GM20000 (cell line): ENCODE measurements at places on chromosomes 3 and 15.

- no peak for DNase-seq
Observed at GRCh38 chr3:36957862-36958686, 13.2 kb upstream of the TRANK1 start.

DNA sequence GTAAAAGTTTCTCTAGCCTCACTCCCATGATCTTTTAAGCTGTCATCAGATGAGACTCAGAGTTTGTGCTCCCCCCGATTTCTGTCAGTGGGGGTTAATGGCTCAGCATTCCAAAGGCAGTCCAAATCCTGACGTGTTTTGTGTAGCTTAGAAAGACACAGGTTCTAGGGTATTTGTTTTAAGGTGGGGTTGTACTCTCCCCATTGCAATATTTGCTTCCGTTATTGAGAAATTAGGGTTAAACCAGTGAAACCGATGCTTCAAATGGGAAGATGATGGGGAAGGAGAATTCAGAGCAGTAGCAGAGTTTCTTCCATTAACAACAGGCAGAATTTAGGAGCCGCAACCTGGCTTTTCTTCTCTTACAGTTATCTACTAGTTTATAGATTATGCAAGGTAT is 3.4 kb downstream of the PIGB start:
- DNase-seq, result no peak

DNA sequence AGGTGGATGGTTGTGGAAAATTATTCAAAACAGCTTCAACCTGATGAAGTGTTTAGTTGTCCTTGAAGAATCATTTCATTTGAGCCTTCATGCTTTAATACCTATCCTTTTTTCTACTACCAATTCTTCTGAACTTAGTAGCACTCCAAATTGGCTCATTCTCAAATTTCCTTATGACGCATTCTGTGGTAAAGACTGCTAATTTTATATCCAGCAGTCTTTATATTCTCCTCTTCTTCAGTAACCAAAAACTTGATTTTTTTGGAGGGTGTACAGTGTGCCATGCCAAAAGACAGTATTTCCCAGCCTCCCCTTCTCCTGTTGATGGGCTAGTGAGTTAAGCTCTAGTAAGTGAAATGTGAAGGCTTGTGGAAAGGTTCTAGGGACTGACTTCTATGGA is 25.2 kb downstream of the CGNL1 start:
- DNase-seq, result no peak

DNA sequence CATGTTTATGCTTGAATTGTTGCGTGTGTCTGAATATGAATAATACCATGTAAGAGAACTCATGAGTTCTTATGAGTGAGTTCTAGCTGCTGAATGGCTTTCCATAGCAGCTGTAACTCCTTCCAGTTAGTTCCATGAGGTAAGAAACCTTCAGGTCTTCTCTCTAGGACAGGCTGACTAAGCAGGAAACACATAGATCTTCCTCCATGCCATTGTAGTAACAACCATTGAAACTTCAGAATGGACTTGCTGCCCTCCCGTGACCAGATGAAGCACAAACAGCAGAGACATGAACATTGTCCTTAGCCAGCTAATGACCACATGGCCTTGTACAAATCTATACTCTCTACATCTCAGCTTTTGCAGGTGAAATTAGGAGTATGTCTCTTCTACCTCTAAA is 200.0 kb downstream of the ZNF385D start:
- no peak for DNase-seq

DNA sequence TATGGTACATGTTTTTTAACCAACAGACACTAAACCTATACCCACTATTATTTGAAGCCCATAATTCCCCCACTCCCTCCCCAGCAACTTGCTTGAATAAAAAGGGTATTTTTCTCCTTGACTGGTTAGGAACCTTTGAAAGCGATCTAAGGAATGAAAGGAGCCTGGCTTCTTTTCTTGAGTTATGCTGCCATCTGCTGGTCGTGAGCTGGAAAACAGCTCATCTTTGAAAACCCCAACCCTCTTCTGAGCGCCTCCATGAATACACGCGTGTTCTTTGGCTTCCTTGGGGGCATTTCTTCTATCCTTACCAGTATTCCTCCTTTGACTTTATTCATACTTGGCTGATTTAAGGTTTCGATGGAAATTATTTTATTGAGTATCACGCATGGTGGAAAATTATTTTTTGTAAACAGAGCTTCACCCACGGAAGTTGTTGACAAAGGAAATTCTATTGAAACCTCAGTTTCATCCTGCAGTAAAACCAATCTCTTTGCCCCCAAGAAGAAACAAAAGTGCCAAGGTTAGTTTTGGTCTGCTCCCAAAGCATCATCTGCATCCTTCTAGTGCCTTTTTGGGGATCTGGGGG is 171.6 kb downstream of the SV2B start:
- peak; percentile 66 for DNase-seq

- DNase-seq, result no peak
Observed at GRCh38 chr3:46835054-46835453, 28.2 kb downstream of the MYL3 start.

- no peak for DNase-seq
Observed at GRCh38 chr3:36060950-36061349, 319.4 kb upstream of the STAC start.

GRCh38 chr3:146818866-146819265 is 213.7 kb upstream of the PLSCR5 start:
- DNase-seq, result no peak

- DNase-seq, result no peak
Observed at GRCh38 chr3:127204841-127205582, 12.1 kb downstream of the PRR23E start.
